ENCODE measurements at places on chromosomes 7 and 10.
A peak's percentile ranks its signal among the peaks of the same experiment; 100 is the strongest.

DNA sequence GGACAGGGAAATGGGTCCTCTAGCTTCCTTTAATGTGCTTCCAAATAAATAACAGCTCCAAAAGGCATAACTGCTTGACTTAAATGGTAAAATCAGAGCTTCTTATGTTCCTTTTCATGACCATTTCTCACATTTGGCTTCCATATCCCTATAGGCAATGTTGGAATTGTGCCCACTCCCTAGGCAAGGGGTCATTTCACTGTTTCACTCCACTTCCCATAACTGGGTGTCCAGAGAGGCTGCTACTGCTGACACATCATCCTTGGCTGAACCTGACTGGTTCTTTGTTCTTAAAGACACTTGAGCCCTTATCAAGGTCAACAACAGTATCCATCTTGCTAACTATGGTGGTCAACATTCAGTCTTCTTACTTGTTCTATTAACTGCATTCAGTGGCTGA lies 37.1 kb downstream of the PRTFDC1 start:
- no peak for DNase-seq

- DNase-seq: peak; percentile 62
These were observed 252.4 kb upstream of the TPK1 start for GRCh38 chr7:145088111-145088745.

DNA sequence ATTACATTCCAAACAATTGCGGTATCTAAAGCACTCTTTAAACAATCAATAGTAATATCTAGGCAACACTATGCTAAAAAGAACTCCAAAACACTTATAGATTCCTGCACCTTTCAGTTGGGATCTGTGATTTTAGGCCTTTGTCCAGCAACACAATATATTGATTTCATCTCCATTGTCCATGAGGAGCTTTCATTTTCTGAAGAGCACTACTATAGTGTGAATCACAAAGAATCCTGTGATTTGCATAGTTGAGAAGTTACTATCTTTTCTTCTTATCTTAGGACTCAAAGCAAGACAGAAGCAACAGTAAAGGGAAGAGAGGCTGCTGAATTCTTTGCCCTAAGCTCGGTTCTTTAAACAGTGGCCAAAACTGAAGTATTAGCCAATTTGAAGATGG lies 846.8 kb downstream of the IPMK start:
- DNase-seq: no peak

DNA sequence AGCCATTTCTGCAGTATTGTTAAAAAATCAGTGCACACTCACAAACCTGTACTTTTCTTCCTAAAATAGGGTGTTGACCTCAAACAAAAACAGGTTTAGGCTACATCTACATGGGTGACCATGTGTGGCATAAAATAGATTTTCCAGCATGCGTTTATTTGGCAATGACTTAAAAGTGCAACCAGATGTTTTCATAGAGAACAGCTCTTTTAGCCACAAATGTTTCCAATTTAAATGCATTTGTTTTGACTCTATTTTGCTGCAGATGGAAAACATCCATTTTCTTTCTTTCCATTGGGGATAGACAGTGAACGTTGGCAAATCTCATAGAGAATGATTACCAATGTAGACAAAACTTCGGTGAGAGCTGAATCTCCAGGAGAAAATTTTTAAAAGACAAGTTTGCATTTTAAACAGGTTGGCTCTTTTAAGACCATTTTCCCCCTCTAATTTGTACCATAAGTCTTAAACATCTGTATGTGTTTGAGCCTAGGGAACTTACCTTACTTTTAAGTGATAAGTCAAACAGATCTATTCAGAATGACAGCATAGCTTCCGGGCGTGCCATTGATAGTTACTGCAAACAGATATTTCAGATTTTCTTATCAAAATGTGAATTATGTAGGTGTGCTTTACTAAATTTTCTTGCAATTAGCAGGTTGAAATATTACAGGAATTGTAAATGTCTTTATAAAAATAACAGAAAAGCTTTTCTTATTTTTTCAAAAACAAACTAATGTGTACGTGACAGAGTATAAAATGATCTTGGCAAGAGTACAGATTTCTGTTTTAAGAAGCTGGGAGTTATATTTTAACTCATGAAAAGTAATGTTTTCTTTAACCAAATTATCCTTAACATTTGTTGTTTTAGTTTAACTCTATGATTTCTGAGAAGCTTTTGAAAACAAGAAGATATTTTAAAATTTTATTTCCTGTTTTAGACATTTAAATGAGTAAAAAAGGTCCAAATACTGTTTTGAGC lies 144.9 kb downstream of the HGF start:
- DNase-seq: no peak

GRCh38 chr10:58920655-58921003 lies 255.8 kb upstream of the PHYHIPL start:
- DNase-seq: no peak

DNA sequence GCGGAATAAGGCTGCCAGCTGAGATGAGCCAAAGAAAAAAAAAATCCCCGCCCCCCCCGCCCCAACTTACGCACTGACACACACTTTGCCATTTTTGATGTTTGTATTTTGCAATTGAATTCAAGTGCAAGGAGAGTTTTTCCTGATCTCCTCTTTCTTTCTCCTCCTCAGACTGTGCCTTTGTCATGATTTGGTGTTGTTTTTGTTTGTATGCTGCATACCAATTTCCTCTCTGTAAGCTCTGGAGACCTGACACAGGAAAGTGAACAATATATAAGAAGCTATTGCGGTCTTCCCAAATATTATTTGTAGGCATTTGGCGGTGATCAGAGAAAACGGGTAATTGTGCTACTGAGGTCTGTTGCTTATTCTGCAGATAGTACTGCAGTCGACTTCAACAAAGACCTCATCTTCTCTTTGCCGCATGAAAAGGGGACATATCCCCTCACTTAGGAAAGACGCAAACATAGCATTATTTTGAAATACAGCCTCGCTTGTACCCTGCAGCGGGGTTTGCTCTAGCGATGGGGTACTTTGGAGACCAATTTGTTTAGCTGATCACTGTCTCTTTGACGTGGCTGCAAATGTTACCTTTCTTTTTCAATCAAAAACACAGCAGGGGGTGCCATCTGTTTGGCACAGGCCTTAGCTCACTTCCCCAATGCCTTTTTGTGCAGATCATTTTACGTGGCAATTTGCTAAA lies 206.6 kb downstream of the SKAP2 start:
- no peak for DNase-seq

GRCh38 chr10:84706431-84706830 lies 378.0 kb downstream of the CCSER2 start:
- DNase-seq: no peak

- no peak for DNase-seq
These were observed 55.7 kb upstream of the JCAD start for GRCh38 chr10:30114881-30115625.

GRCh38 chr7:158955146-158955870 lies 99.0 kb downstream of the DYNC2I1 start:
- peak; percentile 31 for DNase-seq

DNA sequence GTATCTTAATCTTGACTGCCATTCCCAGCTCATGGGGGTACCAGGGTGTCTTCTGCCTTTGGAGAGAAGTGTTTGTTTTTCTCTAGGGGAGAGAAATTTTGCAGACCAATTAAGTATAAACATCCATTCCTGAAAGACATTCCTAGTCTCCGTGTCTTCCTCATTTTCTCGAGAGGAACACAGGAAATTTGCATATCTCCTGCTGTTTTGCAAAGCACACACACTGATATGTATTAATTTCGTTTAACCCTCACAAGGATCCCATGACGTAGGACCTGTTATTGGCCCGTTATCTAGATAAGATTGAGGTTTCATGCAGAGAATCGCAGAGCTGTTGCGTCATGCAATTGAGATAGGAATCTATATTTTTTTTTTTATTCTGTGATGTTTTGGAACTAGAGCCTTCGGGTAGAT lies 944 bp downstream of the RHBDD2 start:
- DNase-seq: no peak

DNA sequence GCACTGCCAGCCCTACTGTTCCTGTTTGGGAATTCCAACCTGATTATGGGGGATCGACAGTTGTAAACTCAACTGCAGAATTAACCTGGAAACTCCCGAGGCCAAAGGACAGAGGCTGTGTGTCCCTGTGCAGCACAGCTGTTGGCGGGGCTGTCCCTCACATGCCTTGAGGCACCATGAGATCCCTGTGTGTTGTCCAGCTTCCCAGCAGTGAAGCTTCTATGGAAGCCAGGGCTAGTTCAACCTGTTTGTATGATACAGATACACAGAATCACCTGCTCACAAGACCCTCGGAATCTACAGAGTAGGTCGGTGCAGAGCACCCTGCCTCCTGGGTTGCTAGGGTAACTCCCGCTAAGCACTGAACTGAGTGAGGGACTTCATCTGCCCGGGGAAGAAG lies 61.0 kb upstream of the EFCAB10 start:
- peak; percentile 62 for DNase-seq

DNA sequence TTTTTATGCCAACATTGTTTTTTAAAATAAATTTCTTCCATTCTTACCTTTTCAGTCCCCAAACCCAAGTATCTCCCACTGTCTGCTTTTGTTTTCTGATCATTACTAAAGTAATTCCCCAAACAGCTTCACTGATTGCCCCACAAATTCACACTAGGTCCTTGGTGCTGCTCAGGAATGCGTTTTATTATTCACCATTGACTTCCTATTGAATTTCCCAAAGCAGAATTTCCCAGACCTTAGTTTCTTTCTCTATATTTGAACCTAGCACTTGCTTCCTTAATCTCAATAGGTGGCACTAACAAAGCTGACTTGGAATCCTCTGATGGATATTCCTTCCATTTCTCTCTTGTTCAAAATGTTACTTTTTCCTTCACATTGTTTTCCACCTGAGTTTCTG lies 52.2 kb downstream of the FZD1 start:
- no peak for DNase-seq

DNA sequence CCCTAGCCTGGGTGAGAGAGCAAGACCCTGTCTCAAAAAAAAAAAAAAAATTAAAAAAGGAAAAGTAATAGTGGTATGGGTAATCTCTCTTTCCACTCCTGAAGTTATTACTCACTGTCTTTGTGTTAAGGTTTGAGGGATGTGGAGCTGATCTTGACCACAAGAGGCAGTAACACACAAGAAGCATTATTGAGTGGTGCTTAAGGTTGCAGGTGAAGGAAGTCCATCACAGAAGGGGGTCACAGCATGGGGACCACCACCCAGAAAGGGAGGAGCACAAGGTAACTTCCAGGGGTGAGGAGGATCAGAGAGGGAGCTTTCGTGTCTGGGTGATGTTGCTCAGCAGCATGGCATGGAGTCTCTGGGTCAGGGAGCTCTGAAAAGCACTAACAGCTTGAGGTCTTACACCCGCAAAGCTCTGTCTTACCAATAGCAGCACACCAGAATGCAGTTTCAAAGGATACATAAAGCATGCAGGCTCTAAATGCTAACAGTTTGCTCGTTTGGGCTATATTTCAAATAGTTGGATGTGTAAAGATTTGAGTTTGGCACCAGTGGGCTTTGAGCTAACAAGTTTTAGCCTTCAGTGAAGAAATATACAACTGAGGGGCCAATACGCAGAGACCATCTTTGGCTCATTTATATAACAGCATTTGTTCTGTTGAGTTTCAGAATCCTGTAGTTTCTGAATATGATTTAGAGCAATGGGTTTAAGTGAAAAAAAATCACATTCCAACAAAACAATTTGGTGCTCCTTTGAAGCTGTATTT lies 100.4 kb upstream of the DNAJC1 start:
- no peak for DNase-seq

- no peak for DNase-seq
These were observed 335.4 kb upstream of the MTPN start for GRCh38 chr7:136312592-136312991.

- peak; percentile 52 for DNase-seq
These were observed 444.6 kb downstream of the NRG3 start for GRCh38 chr10:82319562-82319961.

DNA sequence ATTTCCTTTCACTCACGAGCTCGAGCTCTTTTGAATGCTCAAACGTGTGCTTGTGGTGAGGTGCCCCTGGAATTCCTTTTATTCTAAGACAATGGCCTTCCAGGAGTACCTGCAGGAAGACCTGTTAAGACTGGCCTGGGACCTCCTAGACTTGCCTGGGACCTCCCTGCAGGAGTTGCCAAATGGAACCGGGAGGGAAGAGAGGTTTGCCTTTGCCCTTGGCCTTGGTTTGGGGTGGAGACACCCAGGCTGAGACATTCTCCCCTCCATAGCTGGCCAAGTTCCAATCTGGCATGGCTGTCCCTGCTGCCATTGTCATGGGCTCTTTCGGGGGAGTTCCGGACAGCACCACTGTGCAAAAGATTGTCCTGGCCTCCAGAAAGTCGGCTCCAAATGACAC lies 39.7 kb downstream of the DNAJB12 start:
- no peak for DNase-seq

Data from islet precursor cell (in vitro differentiated cells).